ENCODE measurements at places on chromosomes 3 and 15.

DNA sequence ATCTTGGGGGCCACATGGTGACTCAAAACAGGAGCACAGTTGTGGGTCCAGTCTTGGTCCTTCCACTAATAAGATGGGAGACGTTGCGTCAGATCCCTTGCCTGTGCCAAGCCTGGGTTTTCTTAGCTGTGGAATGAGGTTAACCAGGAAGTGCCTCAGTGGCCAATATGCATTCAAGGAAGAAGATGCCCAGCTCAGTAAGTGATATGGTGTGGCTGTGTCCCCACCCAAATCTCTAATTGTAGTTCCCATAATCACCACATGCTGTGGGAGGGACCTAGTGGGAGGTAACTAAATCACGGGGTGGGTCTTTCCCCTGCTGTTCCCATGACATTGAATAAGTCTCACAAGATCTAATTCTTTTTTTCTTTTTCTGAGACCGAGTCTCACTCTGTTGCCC, 6.4 kb downstream of the ALG1L2 start:
- DNase-seq = no peak

GRCh38 chr15:74433592-74434262, at the start of gene SEMA7A:
Gene SEMA7A (minus strand): TSS chr15:74433958. CDS start chr15:74433918, 40 bp downstream.
- DNase-seq = peak; percentile 79

GRCh38 chr3:72421126-72421525, 427.1 kb downstream of the SHQ1 start:
- DNase-seq = no peak

GRCh38 chr3:46695177-46695961, 1.9 kb upstream of the ALS2CL start:
- DNase-seq = no peak

GRCh38 chr3:36796881-36797280, 32.5 kb upstream of the DCLK3 start:
- DNase-seq = no peak

DNA sequence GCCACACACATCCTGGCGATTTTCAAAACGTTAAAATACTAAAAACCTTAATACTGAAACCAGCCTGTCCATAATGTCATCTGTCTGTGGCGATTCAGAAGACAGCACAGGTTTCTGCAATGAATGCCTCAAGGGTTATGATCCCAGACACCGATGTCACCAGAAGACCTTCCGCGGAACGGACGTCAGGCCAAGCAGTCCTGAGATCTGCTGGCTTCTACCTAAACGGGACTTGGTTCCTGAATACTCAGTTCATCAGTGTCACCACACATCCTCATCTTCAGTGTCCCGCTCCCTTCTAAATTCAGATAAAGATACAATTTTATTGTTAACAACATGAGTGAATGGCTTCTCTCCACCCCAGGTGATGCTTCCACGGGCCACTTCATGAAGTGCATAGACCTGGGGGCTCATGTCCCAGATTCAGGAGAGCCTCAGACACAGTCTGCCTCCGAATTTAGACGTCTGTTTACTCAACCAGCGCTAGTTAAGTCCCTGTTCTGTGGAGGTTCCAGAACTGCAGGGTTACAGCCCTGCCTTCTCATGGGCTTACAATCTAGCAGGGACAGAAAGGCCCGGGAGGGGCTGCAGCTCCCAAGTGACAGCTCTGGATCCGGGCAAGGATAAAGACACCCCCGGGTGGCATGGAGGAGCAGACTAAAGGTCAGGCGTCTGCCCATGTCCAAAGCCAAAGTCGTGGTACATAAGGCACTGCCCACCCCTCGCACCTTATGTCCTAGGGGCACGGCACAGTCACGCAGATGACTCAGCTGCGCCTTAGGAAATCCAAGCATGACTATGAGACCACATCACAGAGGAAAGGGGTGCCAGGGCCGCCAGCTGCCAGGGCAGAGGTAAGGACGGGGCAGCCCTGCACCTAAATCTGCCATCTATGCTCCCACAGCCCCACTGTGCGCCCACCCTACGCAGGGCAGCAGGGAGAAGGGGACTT, 75.9 kb downstream of the VGLL4 start:
- DNase-seq = no peak

DNA sequence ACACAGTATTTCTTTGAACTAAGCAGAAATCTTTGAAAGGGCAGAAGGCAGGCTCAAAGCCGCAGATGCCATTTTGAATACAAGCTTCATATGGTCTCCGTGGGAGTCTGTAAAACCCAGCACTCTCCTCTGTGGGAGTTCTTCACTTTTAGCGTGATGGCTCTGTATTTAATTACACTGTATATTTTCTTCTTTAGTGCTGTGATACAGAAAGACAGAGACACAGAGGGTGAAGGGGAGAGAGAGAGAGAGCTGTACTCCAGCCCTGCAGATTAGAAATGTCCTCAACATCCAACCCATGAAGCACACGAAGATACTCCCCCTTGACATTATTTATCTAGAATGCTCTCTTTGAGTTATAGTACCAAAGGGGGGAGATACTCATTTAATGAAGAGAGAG, 752.6 kb upstream of the NR2F2 start:
- no peak for DNase-seq

DNA sequence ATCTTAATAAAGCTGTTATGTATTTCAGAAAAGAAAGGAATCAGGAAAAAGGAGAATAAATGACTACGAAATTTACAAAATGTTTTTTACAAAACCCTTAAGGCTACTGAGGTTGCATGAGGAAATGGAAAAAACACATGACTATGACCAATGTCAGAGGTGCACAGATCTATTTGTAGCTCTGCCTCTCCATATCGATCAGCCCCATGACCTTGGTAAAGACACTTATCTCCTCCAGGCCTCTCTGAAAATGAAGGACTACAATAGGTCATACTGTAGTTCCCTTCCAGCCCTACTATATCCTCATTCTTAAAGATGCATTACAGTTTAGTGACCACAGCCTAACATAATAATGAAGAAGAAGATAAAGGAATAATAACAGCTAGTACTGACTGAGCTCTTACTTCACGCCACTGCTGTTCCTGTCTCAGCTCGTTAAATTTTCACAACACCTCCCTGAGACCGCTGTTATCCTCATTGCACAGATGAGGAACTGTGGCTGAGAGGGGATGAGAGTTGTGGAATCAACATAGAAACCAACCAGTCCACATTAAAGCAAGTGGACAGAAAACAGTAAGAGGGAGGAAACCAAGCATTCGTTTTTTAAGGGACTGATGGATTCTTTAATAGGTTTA, 163.2 kb downstream of the MAGI1 start:
- DNase-seq = no peak

GRCh38 chr3:20837676-20838302, 651.8 kb upstream of the SGO1 start:
- no peak for DNase-seq

- DNase-seq = no peak
These were observed 79.6 kb downstream of the CPN2 start for GRCh38 chr3:194271460-194272035.

GRCh38 chr15:77208241-77208640, 137.3 kb upstream of the TSPAN3 start:
- DNase-seq = no peak

GRCh38 chr3:146914409-146914808, 309.3 kb upstream of the PLSCR5 start:
- no peak for DNase-seq

- DNase-seq = no peak
These were observed 138.1 kb upstream of the PDZRN3 start for GRCh38 chr3:73762855-73763254.

- DNase-seq = no peak
These were observed 29.5 kb upstream of the THRB start for GRCh38 chr3:24523988-24524727.

DNA sequence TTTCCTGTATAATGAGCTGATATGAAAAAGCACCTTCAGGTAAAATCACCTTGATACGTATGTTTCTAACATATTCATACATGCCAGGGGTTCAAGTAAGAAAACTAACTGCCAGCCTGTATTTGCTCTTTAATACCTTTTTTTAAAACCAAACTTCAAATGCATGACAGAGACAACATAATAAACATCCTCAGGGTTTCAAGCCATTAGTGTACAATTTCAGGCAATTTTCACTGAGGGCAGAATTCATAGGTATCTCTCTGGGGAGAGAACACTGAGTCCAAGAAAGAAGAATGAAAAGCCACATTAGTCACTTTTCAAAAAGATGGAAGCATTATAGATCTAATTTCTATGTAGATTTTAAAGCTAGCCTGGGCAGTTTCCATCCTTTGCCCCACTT, 26.9 kb downstream of the MINDY4B start:
- DNase-seq = no peak

- no peak for DNase-seq
These were observed 92.5 kb downstream of the HMG20A start for GRCh38 chr15:77513226-77513625.

DNA sequence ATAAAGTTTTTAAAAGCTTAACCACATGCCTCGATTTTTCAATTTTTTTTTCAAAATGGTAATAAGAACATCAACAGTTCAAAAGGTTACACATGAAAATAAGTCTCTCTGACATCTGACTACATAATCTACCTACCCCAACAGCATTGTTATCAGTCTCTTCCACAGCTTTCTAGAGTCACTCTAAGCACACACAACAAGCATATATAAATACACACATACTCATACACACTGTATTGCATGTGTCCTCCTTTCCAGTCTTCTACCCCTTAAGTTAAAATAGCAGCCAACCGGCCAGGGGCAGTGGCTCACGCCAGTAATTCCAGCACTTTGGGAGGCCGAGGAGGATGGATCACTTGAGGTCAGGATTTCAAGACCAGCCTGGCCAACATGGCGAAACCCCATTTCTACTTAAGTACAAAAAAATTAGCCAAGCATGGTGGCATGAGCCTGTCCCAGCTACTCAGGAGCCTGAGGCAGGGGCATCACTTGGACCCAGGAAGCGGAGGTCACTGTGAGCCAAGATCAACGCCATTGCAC, 12.2 kb downstream of the TBL1XR1 start:
- no peak for DNase-seq

- no peak for DNase-seq
These were observed 267.2 kb downstream of the GABRG3 start for GRCh38 chr15:27238209-27238608.

- DNase-seq = no peak
These were observed 1.9 kb downstream of the TEX9 start for GRCh38 chr15:56367156-56367555.

- DNase-seq = no peak
These were observed 107.7 kb downstream of the CHCHD4 start for GRCh38 chr3:14016900-14017475.
